LHCN-M2 (cell line): ENCODE measurements at places on chromosomes 2 and 18. TPM values are rescaled to one million over a fixed set of nuclear protein-coding genes. Genes with fewer than 3 reads are reported as not detected.
A peak's percentile ranks its signal among the peaks of the same experiment; 100 is the strongest.

The SP140 gene
- 0.34 TPM in 1 of 2 replicates, not detected in the other for total RNA-seq

DNA sequence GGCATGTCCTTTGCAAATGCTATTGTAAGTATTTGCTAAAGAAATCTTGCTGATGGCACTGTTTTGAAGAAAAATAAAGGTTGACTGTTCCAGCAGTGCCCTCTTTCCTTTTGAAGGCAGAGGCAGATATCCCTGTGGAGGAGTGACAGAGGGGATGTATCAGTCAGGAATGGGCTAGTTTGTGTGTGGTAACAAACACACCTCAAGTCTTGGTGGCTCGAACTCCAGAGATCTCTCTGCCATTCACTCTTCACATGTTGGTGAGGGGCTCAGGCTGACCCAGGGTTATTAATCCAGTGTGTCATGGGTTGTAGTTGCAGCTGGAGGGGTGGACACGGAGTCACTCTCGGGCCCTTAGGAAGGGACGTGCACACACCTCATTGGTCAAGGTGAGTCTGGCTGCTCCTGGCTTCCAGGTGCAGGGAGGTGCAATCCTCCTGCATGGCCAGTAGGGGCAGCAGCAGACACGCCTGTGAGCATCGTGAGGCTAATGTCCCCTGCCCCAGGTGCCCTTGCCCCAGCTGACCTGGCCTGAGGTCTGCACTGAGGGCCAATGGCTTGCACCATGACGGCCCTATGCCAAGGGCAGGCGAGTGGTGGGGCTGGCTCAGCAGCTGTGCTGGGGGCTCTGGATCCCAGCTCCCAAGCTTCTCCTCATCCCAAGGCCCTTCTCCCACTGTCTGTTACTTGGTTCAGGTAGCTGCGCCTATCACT is 146.5 kb downstream of the ASB1 start:
- DNase-seq = no peak

GRCh38 chr2:166613226-166613625 is 119.2 kb upstream of the SCN7A start:
- DNase-seq = no peak

DNA sequence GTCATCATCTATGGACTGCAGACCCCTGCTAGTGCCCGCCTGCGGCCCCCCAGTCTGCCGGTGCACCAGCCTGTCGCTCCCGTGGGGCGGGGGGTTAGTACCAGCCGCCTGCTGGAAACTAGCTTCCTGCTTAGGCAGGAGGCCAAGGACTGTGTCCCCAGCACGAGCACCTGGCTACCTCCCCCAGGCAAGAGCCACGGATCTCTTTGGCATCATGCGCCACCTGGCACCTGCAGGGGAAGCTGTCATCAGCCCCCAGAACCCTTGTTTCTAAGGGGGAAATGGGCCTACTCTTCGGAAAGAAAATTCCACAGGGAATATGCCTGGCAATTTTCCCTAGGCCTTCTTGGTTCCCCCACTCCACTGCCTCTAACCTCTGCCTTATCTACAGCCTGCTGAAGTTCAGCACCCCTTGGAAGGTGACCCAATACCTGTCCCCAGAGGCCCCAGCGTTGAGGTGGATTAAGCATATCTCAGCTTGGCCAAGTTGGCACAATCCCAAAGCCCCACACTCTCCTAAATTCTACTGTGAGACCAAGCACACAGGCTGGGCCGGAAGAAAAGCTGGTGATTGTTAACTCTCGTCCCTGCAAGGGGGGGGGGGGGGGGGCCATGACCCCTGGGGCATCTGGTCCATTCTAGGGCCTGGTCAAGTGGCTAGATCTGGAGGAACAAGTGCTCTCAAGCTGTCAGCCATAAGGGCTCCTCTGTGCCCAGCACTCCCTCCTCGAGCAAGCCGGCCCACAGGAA is 62.0 kb upstream of the POMC start:
- DNase-seq = no peak

- peak; percentile 85 for DNase-seq
Observed at GRCh38 chr2:233387667-233388528, 33.6 kb downstream of the DGKD start.

- no peak for DNase-seq
Observed at GRCh38 chr2:241189856-241190201, 1.4 kb downstream of the ANO7 start.

The IGFBP5 gene
- total RNA-seq = 0.06 and 0.46 TPM in 2 replicates

DNA sequence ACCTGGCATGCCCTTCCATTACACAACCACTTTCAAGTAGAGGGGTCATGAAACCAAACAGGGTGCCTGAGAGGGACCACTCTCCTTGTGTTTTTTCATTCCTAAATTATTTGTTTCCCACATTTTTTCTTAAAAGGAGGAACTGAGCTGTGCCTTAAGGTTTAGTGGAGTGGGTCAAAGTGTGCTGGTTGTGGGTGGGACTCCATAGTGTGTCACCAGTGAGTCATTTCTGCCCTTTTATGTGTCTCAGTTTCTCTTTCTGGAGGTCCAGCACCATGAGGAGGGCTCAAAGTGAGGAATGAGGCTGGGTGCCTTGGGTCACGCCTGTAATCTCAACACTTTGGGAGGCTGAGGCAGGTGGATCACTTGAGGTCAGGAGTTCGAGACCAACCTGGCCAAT is 37.8 kb downstream of the COMMD1 start:
- no peak for DNase-seq

GRCh38 chr18:12052866-12053265 is 40.8 kb upstream of the ANKRD62 start:
- DNase-seq = peak; percentile 81

DNA sequence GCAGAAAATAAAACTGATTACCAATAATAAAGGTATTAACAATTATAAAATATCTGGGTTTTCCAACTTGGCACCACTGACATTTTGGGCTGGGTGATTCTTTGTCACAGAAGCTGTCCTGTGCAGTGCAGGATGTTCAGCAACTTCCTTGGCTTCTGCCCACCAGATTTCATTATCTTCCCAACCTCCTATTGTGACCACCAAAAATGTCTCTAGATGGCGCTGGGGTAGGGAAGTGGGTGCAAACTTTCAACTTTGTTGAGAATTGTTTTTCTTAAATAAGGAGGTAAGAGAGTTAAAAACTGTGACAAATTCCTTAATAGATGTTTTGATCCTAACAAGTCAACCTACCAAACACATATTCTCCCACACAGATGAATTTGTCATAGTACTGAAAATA is 90.1 kb downstream of the GAREM1 start:
- DNase-seq = peak; percentile 45

The SULT1C4 gene
- not detected in 2 replicates for total RNA-seq

The OTOF gene
- total RNA-seq = 0.06 and 0.83 TPM in 2 replicates

GRCh38 chr18:26327062-26327461 is 100.8 kb downstream of the TAF4B start:
- peak; percentile 14 for DNase-seq

- DNase-seq = no peak
Observed at GRCh38 chr18:23342506-23342905, 110.6 kb upstream of the RIOK3 start.

DNA sequence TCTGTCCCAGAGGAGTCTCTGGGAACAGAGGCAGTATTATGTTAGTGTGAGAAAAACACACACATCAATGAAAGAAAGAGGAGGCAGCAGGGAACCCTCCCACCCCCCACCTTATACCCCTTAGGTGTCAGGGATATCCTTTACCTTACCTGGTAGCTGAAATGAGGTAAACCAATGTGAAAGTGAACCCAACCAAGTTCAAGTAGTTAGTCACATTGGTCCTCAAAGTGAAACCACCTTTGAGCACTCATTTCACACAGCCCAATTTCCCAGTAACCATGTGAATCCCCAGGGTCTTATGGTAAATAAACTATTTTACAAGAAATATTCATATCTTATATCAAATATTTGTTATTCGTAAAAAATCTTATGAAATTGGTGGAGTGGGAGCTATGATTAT is 377.8 kb downstream of the LRATD1 start:
- no peak for DNase-seq

The MYO7B gene
- 0.13 and 0.29 TPM in 2 replicates for total RNA-seq

The ZNF396 gene
- 0.19 and 0.69 TPM in 2 replicates for total RNA-seq

- DNase-seq = no peak
Observed at GRCh38 chr18:1425679-1426078, 521.0 kb downstream of the ADCYAP1 start.

The SERPINB11 gene
- not detected in 2 replicates for total RNA-seq

DNA sequence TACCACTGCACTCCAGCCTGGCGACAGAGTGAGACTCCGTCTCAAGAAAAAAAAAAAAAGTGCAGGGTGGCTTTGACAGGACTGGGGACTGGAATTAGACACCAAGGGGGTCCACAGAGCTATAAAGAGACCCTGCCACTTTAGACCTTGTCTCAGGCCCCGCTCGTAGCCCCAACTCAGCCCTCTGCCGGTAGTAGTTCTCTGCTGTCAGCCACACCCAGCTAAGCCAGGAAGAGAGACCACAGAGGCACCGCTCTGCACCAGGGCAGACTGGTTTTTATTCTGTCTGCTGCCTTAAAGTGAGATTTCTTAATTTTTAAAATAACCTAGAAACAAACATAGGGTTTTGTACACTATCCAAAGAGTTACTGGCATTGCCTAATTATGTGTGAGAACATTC is 66.0 kb downstream of the STEAP3 start:
- DNase-seq = no peak

The RNMT gene
- total RNA-seq = 19.2 and 20.0 TPM in 2 replicates

GRCh38 chr2:191885098-191885497 is 38.2 kb upstream of the CAVIN2 start:
- DNase-seq = no peak

GRCh38 chr2:183532514-183532913 is 408.3 kb downstream of the NUP35 start:
- no peak for DNase-seq

GRCh38 chr18:58087928-58088690 is 44.1 kb downstream of the NEDD4L start:
- DNase-seq = peak; percentile 26

DNA sequence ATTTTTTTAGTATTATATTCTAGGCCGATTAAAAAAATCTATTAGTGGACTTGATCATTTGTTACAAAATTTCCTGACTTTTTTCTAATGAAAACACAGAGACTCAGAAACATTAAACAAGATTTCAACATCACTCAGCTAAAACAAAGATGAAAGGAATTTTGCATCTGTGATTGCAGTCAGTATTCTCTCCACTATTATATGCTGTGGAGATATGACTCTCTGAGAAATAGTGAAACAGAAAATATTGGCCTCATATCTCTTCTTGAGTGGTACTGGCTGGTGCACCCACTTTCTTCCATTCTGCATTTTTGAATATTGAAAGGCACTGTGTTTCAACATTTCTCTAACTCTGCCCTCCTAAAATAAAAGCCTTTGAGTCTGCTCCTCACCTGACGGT is 914.2 kb downstream of the TSN start:
- DNase-seq = no peak

The DUSP19 gene
- total RNA-seq = 2.8 and 3.5 TPM in 2 replicates

The ELOA2 gene
- not detected in 2 replicates for total RNA-seq

The DOK6 gene
- not detected in 2 replicates for total RNA-seq

- DNase-seq = no peak
Observed at GRCh38 chr2:238278626-238279323, 9.6 kb downstream of the PER2 start.

The DSG2 gene
- under 0.01 TPM in 2 replicates for total RNA-seq

- DNase-seq = no peak
Observed at GRCh38 chr18:13265911-13266217, 47.3 kb downstream of the LDLRAD4 start.

GRCh38 chr18:53126210-53126609 is 786.2 kb downstream of the DCC start:
- no peak for DNase-seq

DNA sequence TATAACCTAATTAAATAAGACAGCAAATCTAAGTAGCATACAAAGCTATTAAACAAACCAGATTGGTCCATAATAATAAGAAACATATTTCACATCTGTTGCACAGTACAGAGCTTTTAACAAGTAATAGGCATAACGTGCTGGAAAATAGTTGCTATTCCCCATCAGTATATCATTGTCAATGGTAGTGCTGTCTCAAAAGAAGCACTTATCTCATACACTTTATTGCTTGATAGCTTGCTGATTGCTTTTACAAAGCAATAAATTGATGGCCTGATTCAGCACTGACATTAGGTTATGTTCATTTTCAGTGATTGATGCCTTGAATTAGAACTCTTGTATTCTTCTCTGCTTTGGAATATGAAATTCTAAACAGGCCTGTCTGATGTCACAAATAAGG is 641.7 kb downstream of the CBLN2 start:
- DNase-seq = no peak

The IL36G gene
- not detected in 2 replicates for total RNA-seq
